Stimulated activated CD8-positive, alpha-beta memory T cell treated with anti-CD3 and anti-CD28 coated beads, Interleukin-7, amount 100 ng/mL, for 24 hours (primary cell): ENCODE measurements at places on chromosomes 12 and 14.

- no peak for DNase-seq
Observed at GRCh38 chr12:89565002-89565401, 39.2 kb upstream of the POC1B start.

DNA sequence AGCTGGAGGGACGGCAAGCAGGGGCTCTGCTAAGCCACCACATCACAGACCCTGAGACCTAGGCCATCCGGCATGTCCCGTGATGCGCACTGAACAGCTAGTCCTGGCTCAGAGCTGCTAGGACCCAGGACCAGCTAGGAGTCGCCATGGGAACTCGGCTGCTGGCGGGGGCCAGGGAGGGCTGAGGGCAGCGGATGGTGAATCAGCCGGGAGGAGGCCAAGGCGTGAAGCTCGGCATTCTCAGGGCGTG lies 5.1 kb downstream of the AHNAK2 start:
- DNase-seq: no peak

- DNase-seq: no peak
Observed at GRCh38 chr12:53518381-53518780, 11.1 kb upstream of the NPFF start.

DNA sequence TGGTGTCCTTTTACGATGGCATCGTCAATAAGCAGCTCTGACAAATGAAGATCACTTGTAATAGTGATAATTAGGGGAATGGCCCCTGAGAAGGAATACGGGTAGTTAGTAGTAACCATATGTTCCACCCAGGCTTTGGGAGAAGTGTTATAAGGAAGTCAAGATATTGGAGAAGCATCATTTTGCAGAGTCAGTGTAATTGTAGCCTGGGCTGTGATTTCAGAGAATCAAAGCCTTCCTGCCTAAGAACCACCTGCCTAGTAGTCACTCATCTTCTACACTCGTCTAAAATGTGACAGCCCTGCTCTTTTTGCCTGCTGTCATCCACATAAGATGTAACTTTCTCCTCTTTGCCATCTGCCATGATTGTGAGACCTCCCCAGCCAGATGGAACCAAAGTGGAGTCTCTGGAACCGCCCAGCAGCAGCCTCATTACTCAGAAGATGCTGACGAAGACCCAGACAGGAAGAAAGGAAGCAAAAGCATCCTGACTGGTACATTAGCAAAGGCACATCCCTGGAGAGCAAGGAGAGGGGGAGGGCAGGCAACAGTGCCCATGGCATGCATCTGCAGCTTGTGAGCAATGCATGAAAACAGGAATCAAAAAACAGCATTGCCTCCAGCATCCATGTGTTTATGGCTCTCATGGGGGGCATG lies 12.6 kb upstream of the EDDM3A start:
- DNase-seq: no peak

GRCh38 chr12:64680235-64680634 lies 69.9 kb downstream of the RASSF3 start:
- DNase-seq: no peak

- DNase-seq: peak; percentile 72
Observed at GRCh38 chr14:64294672-64295413, 672 bp upstream of the ESR2 start.

DNA sequence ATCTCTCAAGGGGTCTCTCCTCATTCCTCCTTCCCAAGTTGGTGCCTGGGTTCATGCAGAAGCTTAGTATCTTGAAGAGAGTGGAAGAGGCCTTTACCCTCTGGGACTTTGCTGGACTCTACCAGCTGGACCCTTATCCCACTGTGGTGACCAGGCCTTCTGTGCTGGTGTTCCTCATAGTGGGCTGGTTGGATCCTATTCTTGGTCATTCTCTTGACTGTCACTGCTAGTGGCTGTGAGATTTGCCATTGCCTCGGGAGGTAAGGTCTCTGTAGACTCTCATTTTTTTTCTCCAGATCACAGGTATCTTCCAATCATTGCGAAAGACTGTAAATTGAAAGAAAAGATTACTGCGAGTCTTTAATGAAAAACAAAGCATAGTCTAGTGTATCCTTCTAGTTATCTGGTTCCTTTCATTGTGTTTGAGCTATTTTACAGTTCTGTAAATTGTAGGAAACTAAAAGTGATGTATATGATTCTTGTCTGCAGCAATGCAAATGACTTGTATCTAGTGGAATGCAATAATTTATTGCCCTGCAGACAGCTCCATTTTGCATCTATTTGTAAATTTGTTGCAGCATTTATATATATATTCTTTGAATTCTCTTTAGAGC lies 217.9 kb downstream of the AEBP2 start:
- DNase-seq: no peak

DNA sequence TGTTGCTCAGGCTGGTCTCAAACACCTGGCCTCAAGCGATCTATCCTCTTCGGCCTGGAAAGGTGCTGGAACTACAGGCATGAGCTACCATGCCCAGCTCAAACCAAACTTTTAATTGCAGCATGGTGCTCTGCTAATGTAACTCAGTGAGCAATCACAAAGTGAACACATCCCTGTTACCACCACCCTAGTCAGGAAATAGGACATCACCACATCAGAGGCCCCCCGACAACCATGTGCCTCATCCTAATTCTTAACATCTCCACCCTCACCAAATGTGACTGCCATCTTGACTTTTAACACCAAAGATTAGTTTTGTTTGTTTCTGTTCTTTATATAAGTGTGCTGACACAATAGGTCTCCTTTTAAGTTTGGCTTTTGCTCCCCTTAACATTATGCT lies 22.8 kb upstream of the SDR39U1 start:
- DNase-seq: no peak

GRCh38 chr12:53050426-53051057 lies 677 bp downstream of the TNS2 start:
- DNase-seq: no peak

DNA sequence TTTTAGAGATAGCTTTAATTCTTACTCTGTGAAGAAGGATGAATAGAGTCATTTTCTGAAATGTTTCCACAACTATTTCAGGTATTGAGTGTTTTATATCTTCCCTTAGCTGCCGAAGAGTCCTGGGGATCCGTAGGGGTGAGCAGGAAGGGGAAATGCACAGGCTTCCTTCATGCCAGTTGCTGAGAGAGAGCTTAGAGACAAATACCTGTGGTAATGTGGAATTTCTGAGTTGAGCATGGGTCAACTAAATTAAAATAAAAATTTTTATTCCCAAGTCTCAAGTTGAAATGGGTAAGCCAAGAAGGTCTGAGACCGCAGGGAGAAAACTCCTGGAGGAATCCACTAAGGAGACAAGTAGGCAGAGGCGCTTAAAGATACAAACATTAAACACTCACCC lies 185.7 kb downstream of the DAD1 start:
- DNase-seq: no peak

DNA sequence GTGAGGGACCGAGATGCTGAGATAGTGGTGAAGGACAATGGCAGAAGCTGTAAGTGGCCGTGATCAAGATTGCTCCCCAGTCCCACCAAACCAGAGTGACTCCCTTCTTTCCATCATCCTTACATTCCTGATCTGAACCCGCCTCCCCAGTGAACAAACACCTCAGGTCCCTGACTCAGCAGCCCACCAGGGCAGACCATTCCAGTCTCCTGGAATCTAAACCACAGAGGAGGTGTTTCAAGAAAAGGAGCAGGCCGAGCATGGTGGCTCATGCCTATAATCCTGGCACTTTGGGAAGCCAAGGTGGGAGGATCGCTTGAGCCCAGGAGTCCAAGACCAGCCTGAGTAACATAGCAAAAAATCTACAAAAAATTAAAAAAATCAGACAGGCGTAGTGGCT lies 6.6 kb downstream of the ERBB3 start:
- no peak for DNase-seq

GRCh38 chr12:131944601-131945251 lies 5.0 kb upstream of the EP400 start:
- no peak for DNase-seq

- DNase-seq: no peak
Observed at GRCh38 chr12:47615711-47616110, 90.1 kb downstream of the RPAP3 start.

GRCh38 chr14:60758885-60759284 lies 24.3 kb downstream of the MNAT1 start:
- no peak for DNase-seq

DNA sequence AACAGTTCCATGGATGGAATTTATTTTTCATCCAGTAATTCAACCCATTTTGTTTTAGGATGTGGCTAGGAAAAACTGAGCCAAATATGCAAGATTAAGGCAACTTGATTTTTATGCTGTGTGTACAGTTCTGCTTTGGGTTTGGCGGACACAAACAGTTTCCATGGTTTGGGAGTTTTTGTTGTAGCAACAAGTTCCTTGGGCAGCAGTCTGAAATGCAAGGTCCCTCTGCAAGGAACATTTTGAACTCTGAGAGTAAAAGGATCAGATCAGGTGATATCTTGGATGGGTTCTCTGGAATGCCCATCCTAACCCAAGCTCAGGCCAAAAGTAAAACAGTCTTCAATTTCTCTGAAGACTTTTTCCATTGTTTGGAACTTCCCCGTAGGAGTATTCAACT lies 161.2 kb downstream of the TMX1 start:
- DNase-seq: no peak

- no peak for DNase-seq
Observed at GRCh38 chr12:65891219-65891618, 66.9 kb downstream of the HMGA2 start.

DNA sequence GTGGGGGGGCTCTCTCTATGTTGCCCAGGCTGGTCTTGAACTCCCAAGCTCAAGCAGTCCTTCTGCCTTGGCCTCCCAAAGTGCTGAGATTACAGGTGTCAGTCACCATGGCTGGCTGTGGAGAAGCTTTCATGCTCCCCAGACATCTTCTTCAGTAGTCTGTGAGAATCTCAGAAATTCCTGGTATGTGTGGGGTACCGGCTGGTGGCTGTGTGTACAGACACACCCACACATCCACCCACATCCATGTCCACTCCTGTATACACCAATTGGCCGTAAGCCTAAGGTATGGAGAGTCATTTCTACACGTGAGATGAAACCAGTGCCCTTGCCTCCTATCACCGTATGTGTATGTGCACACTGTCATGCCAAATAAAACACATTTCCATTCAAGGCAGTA lies 27.8 kb downstream of the GPRC5D start:
- DNase-seq: no peak

- DNase-seq: no peak
Observed at GRCh38 chr14:49770212-49770817, 2.4 kb downstream of the KLHDC2 start.

DNA sequence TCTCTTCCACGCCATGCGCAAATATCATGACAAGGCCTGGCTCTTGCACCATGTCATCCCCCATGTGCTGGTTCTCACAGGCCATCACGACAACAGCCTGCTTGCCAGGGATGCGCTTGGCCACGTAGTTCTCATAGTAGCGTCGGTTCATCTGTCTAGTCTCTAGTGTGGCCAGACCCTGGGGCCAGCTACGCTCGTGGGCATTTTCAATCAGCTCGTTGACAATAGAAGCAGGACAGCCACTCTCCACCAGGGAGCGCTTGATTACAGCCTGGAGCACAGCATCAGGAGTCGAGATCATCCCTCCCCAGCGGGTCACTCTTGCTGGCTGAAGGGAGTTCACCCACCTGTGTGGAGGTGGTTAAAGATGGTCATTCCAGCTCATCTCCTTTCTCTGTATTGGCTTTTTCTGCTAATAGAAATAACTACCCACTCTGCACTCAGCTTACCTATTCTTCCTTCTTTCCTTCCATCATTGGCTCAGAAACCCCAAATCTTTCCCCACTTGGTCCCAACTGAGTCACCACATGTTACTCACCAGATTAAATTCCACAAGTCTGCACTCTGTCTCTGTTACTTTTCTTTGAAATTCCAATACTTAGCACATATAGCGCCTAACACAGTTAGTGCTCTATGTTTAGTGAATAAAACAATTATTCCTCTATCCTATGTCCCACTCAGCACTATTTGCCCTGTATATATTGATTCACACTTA lies 15.1 kb downstream of the RNF41 start:
- DNase-seq: no peak

DNA sequence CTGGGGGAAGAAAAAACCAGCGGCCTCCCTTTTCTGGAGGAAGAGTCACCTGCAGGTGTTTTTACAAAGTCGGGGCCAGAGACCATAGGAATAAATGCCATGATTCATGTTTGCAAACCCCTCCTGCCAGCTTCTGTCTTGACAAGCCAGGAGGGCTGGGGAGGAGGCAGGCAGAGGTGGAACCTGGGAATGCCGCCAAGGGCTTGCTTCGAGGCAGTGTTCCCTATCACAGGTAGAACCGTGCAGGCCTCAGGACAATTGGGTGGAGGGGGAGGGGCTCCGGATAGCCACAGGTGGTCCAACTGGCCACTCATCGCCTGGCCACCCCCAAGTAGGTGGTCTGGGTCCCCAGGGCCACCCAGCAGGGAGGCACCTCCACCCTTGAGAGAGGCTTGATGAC lies 14.2 kb upstream of the DLK1 start:
- no peak for DNase-seq

DNA sequence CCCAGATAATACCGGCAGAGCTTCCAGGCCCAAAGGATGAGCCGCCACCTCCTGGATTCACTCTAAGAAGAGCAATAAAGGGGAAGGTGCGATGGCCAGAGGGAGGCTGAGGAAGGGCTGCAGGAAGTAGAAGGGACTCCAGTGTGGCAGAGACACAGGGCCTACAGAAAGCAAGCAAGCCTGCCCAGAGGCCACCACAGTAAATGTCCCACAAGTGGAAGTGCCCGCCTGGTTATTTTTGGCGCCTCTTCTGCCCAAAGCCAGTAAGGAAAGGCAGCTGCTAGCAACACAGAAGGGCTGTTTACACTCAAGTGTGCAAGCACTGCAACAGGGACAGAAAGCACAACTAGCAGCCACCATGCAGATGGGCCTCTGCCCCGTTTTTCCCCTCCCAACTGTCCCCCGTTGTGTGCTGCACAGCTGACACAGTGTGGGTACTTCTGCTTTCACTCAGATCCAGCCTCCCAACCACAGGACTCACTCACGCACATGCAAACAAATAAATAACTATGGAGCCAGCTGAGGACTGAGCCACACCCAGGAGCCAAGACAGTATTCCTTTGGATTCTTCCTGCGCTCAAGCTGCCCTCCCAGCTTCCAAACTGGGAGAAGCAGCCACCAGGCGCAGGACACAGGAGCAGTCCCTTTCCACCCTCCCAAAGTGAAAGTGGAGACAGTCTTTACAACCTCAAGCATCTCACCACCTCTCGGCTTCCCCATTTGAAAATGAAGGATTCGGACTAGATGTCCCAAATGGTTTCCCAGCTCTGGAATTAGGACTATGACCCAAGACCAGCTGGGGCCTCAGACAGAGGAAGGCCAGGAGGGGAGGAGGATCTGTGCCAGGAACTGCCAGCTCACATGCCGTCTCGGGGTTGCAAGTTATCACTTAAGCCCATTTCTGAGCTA lies 40.0 kb upstream of the PNMA1 start:
- DNase-seq: no peak

DNA sequence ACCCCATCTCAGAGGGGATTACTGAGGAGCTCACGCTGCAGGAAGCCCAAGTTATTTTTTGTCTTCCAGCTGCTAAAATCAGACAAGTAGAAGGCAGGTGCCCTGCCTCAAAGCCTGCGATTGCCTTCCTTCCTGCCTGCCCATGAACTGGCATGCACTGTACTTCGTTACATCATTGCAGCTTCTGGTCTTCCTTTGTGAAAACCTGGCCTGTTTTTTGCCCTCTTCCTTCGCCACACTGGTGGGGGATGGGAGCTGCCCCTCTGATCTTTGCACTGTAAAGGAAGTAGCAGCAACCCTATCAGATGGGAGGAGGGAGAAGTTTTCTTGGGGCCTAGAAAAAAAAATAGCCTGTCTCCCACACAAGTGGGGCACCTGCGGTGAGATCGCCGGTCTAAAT lies 1098.7 kb downstream of the BCL11B start:
- no peak for DNase-seq

GRCh38 chr12:544941-545635 lies 85.3 kb downstream of the B4GALNT3 start:
- DNase-seq: no peak
